ENCODE measurements at places on chromosomes 4 and X. TPM values are rescaled to one million over a fixed set of nuclear protein-coding genes. Genes with fewer than 3 reads are reported as not detected.

GRCh38 chr4:7872264-7872771 lies 67.3 kb downstream of the AFAP1 start:
- peak; percentile 98 for DNase-seq

DNA sequence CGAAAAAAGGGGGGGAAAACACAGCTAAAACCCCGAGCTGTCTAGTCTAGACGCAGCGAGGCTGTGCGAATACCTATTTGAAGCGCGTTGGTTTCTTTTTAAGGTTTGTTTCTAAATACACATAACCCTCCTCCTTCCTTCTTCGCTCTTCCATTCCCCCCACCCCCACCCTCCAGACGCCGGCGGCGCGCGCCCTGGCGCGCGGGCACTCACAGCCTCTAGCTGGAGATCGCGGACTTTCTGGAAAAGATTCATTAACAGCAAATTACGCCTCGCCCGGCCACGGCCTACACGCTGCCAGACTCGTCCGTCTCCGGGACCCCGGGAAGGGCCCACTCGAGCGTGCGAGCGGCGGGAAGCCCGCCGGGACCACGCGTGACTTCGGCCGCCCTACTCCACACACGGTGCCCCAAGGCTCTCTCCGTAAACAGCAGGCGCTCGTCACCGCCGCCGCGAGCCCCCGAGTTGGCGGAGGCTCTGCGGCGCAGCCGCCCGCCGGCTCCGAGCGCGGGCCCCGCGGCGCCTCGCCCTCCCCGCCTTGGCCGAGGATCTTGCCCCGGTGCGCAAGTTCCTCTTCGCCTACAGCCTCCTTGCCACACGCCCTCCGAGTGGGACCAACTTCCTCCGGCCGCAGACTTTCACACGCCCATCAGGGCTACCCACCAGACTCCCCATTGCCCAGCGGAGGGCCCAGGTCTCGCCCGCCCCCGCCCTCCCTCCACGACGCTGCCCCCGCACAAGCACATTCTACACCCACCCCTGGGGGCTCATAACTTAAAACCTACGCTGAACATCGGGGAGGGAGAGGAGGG lies 2.0 kb downstream of the BCOR start:
- no peak for DNase-seq

GRCh38 chrX:63967551-63967950 lies 182.5 kb upstream of the ARHGEF9 start:
- no peak for DNase-seq

DNA sequence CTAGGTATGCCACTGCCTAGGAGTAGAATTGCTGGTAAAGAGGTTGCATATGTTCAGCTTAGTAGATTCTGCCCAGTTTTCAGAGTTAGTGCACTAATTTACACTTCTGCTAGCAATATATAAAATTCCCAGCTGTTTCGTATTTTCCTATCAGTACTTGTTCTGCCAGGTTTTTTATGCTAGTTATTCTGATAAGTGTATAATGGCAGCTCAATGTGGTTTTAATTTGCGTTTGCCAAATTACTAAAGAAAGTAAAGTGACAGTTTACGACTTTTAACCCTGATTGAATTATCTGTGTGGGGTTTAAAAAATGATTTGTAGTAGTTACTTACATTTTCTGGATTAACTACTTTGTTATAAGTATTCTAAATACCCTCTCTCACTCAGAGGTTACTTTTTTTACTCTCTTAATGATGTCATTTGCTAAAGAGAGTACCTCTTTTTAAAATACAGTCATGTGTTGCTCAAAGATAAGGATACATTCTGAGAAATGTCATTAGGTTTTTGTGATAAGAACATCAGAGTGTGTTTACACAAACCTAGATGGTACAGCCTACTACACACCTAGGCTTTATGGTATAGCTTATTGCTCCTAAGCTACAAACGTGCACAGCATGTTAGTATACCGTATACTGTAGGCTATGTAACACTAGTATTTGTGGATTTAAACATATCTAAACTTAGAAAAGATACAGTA lies 363.2 kb downstream of the IL15 start:
- no peak for DNase-seq

DNA sequence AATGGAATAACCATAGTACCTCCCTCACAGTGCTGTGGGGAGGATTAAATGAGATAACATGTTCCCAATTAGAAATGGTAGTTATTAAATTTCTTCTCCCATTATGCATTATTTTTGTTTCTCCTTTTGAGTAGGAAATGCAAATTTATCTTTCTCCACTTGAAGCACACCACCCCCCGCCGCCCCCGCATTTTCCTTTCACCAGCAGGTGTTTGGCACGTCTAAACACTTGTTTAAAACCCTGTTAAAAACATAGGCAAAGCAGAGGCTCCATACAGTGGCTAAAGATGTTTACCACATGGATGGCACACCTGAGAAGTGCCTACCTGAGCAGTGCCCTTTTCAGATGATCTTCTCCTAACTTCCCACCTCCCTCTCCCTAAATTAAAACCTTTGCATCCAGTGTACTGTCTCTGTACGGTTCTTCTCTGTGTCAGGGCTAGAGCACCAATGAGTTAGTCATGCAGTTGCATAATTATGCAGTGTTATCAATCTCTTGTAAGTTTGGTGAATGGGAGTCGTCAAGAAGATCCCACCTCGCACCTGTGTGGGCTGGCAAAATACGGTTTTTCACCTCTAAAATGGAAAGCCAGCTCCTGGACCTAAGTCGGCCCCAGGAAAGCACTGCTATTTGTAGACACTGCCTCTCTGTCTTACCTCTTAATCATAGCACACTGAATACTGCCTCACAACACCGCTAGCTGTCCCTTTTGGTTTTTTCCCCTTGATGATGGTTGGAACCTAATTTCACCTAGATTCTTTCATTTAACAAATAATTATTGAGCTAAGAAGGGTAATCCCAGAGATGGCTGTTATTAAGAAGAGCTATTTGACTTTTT lies 122.0 kb downstream of the CT47B1 start:
- DNase-seq = no peak

GRCh38 chr4:127997534-127998388 lies 32.6 kb downstream of the ABHD18 start:
- peak; percentile 63 for DNase-seq

GRCh38 chr4:41232406-41232805 lies 18.1 kb upstream of the APBB2 start:
- no peak for DNase-seq

DNA sequence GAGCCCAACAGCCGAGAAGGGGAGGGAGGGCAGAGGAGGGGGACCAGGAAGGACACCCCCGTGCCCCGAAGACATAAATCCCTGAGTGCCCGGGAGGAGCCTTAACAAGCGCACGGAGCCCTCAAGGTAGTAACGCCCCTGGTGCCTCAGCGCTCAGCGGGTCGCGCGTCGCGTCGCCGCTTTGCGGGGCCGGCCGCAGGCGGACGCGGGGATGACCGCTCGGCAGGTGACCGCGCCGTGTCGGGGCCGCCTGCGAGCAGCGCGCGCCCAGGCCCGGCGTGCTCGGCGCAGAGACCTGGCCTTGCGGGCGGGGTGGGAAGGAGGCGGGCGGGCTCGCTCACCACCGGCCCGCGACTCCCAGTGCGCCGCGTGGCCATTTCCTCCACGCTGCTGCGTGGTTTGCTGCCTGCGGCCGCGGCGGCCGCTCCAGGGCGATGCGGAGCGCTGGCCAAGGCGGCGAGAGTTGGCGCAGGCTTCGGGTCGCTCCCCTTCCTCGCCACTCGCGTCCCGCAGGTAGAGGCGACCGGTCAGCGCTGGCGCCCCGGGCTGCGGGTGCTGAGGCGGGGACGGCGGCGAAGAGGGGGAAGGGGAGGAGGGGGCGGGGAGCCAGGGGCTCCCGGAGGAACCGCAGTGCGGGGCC lies 632 bp downstream of the CCSER1 start:
- DNase-seq = no peak

- DNase-seq = peak; percentile 61
Observed at GRCh38 chr4:94621491-94622080, 136.2 kb upstream of the BMPR1B start.

GRCh38 chr4:74534121-74534520 lies 89.2 kb downstream of the AREG start:
- no peak for DNase-seq

CSAG3 gene
- not detected for total RNA-seq

NXF2 gene
- total RNA-seq = not detected

Measured in IMR-90 (cell line).